Retina (tissue), 1 donor: ENCODE measurements at places on chromosomes 13 and 19.

GRCh38 chr13:110799246-110800236, 86.0 kb downstream of the ING1 start:
- DNase-seq, result no peak

DNA sequence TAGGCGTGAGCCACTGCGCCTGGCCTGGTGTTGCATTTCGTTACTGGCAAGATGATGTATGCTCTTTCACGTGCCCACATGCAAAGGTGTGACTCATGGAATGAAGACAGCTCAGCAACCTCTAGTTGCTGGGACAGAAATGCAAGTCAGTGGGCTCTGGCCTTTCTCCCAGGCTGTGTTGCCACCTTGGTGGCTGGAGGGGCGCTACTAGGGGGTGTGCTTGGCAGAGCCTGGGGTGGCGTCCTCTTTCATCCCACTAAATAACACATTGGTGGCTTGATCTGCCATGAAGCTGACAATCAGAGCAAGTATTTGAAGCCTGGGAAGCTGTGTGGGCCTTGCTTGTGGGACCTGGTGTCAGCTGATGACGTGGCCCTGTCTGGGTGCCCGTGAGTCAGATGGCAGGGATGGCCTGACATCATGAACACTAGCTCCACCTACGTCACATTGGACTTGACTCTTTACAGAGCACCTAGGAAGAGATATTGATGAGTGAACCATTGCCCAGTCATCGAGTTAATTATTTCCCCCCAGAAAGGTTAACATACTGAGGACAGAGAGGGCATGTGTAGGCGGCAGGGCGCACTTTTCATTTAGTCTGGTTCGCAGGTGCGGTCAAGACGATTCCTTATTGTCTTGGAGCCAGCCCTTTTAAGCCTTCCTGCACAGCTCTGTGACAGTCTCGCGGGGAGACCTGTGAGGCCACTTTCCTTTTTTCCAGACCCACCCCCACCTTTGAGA, 154.2 kb downstream of the TM9SF2 start:
- DNase-seq, result no peak

DNA sequence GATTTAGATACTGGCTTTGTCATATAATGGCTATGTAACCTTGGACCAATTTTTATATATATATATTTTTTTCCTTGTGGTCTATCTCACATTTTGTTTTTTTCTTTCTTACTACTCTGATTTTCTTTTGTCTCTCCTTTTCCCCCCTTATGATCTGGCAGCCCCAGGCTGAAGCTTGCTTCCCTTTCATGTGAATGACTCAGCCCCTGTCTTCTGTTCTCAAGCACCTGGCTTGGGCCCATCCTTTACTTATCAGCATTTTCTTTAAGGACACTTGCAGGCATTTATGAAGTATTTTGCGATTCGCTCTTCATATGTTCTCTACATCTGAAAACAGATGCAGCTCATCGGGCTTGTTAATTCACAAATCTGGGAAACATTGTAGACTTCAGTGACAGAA, 163.6 kb downstream of the SPRY2 start:
- no peak for DNase-seq

GRCh38 chr19:47124937-47125668, 5.5 kb upstream of the SAE1 start:
- peak; percentile 71 for DNase-seq

GRCh38 chr13:97202761-97203160, 19.4 kb upstream of the MBNL2 start:
- no peak for DNase-seq

- DNase-seq, result no peak
Measured at GRCh38 chr19:19741184-19741583, 8.3 kb upstream of the ZNF14 start.

- DNase-seq, result no peak
Measured at GRCh38 chr13:72448082-72448481, 279.3 kb downstream of the MZT1 start.

DNA sequence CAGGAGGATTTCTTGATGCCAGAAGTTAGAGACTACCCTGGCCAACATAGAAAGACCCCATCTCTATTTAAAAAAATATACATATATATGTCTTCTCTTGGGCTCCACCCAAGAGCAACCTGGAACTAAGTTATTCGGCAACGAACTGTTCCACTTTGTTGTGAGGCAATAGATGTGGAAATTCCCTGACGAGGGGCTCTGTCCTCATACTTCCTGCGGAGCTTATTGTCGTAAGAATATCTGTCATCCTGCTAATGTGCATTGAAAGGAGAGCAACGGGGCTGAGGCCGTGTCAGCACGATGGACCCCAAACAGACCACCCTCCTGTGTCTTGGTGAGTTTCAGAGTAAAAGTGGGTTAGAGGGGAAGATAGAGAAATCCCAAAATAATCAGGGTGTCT, at the start of gene FCAR:
FCAR (plus strand) TSS at position 246 of the 400 bp plus-strand sequence; CDS start at position 301, 55 bp downstream.
- DNase-seq, result no peak

GRCh38 chr19:4589579-4590410, 30.3 kb upstream of the SEMA6B start:
- no peak for DNase-seq

DNA sequence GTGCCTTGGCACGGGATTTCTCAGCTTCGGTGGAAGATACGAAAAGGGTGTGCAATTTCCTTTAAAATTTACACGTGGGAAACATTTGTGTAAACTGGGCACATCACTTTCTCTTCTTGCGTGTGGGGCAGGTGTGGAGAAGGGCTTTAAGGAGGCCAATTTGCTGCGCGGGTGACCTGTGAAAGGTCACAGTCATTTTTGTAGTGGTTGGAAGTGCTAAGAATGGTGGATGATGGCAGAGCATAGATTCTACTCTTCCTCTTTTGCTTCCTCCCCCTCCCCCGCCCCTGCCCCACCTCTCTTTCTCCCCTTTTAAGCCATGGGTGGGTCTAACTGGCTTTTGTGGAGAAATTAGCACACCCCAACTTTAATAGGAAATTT, 7.2 kb downstream of the SLITRK5 start:
- DNase-seq, result no peak

DNA sequence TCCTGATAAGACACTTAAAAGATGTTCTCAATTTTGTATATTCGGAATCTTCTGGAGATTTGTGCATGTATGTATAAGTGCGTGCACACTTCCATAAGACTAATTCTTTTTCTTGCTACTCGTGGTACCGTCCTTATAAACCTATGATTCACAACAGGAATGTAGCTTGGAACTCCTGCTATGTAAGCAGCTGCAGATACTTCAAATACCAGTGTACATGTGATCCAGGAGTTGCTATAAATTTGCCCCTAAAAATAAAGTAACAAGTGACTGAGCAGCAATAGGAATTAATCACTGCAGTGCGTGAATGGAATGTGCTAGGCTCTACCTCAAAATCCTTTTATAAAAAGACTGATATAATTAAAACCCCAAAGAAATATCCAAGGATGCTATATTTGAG, 214.9 kb downstream of the KLF5 start:
- no peak for DNase-seq

DNA sequence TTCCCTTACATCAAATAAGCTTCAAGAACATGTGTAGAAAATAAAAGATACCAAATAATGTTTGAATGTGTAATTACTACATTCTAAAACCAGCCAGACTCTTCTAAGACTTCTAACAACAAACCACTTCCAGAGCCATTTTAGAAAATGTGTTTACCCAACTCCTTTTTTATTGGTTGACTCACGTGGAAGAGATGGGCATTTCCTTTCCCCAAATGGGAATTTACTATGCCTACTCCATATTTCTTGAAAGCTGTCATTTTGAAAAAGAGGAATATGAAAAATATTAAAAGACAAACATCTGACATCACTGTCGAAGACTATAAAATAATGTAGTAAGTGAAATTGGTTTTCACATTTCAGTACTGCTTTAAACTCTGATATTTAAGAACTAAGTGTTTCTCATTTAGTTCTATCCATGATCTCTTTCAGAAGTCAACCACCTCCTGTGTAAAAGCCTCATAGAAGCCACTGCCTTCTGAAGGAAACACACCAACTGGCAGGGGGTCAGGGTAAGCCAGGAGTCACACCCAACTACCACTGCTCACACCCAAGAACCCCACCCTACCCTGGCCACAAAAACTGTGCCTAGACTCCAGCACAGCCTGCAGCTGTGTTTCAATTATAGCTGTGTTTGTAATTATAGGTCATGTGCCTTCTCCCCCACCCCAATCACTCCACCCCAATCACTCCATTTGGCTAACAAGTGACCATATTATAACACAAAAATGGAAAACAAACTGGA, 86.8 kb downstream of the UBL3 start:
- no peak for DNase-seq

DNA sequence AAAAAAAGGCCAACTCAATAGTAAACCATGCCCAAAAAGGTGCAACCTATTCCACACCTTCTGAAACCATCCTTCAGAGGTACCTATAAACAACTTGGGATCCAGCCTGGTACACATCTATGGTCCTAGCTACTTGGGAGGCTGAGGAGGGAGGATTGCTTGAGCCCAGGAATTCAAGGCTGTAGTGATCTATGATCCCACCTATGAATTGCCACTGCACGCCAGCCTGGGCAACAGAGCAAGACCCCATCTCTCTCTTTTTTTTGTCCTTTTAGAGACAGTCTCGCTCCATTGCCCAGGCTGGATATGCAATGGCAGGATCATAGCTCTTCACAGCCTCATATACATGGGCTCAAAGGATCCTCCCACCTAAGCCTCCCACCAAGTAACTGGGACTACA, 26.0 kb downstream of the ZSWIM4 start:
- no peak for DNase-seq

- DNase-seq, result no peak
Measured at GRCh38 chr13:52806029-52806428, 42.4 kb downstream of the PCDH8 start.

GRCh38 chr13:46355088-46355468, 32.0 kb downstream of the RUBCNL start:
- no peak for DNase-seq

DNA sequence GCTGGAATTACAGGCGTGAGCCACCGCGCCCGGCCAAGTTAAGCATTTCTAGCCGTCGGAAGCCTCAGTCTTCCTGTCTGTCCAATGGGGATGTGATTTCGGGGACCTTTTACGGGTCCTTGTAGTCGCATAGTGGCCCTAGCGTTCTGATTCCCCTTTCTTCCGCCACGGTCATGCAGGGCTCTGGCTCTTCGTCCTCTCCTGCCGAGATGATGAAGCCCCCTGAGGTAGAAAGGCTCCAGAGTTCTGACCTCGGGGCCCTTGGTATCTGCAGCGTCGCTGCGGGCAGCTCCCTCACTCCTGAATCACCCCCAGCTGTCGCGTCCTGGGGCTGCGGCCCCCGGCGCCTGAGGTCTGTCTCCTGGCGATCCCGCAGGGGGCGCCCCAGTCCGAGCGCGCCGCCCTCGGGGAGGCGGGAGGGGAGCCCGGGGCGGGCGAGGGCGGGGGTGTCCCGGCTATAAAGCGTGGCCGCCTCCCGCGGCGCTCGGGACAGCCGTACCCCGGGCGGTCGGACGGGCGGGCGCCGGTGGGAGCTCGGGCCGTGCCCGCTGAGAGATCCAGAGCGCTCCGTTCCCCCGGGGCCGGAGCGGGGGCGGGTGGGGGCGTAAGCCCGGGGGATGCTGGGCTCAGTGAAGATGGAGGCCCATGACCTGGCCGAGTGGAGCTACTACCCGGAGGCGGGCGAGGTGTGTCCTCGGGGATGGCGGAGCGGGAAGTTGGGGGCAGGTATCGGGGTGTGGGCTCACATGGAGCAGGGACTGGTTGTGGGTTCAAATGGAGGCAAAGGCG, at the start of gene FOXA3:
FOXA3 (plus strand) TSS at position 487 of the 789 bp plus-strand sequence; CDS start at position 618, 131 bp downstream.
- peak; percentile 41 for DNase-seq

- no peak for DNase-seq
Measured at GRCh38 chr13:29411481-29411880, 184.0 kb downstream of the SLC7A1 start.

DNA sequence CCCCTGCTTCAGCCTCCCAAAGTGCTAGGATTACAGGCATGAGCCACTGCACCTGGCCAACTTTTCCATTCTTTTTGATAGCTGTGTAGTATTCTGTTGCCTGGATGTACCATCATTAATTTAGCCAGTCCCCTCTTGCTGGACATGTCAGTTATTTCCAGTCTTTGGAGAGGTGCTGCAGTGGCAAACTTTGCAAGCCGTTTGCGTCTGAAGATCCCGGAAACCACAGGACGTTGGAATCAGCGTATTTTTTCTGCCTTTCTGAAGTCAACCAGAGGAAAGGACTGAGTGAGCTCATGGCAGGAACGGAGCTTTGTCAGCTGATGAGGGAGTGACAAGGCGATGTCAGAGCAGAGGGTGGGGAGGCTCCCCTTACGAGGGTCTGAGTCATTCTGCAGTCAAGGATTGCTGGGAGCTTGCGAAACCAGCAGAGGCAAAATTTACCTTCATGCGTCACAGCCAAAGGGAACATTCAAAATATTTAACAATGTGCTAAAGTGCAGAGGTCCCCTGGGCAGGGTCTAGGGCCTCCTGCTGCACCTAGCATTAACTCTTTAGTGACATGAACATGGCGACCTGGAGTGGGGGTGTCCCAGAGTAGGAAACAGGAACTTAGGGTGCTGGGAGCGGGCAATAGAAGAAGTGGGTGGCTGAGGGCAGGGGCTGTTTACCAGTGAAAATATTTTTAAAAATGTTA, 5.6 kb downstream of the C5AR1 start:
- DNase-seq, result no peak

DNA sequence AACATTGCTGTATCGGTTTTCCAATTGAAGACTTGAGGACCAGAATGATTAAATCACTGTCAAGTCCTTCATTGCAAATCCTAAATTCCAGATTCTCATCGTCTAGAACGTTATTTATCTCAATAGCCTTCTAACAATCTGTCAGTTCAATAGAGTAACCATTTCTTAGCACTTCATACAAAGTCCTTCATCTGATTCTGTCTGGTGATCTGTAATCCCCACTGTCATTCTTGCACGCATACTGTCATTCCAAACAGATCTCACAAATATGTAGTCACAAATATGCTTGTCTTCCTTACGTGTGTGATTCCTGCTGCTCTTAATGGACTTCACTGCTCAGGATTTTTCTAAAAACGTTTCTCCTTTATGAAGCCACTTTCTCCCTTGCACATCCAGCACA, 1197.5 kb downstream of the EFNB2 start:
- no peak for DNase-seq

- DNase-seq, result no peak
Measured at GRCh38 chr13:91136806-91137205, 210.7 kb upstream of the MIR17HG start.

GRCh38 chr13:98293103-98293502, 116.0 kb upstream of the RNF113B start:
- DNase-seq, result no peak

DNA sequence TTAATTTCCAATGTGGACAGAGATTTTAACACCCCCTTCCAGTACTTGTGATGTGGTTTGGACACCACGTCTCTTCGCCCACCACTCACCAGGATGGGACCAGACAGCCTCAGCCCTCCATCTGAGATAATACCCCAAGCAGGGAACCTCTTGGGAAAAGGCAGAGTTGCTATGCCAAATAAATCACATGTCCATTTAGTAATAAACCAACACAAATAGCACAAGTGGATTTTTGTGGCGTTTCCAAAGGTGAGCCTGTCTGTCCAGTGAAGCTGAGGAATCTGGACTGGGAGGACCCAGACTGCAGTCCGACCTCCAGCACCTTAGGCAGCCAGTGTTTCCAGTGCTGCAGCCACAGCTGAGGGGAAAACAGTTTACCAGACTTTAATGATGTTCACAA, 34.1 kb upstream of the GAS6 start:
- DNase-seq, result no peak

GRCh38 chr19:47674548-47674947, 38.7 kb upstream of the EHD2 start:
- no peak for DNase-seq

- no peak for DNase-seq
Measured at GRCh38 chr13:48909056-48909389, 66.7 kb upstream of the FNDC3A start.

GRCh38 chr19:28537896-28538295, 675.1 kb downstream of the UQCRFS1 start:
- DNase-seq, result no peak

- no peak for DNase-seq
Measured at GRCh38 chr13:66375756-66376155, 854.4 kb downstream of the PCDH9 start.
